Activated naive CD4-positive, alpha-beta T cell treated with anti-CD3 and anti-CD28 coated beads, Interleukin-2, amount 50 U/mL, for 72 hours (primary cell): ENCODE measurements at places on chromosomes 7 and 10. TPM values are rescaled to one million over a fixed set of nuclear protein-coding genes. Genes with fewer than 3 reads are reported as not detected.

- peak; percentile 11 for DNase-seq
Observed at GRCh38 chr7:141737118-141737835, 881 bp upstream of the SSBP1 start.

DNA sequence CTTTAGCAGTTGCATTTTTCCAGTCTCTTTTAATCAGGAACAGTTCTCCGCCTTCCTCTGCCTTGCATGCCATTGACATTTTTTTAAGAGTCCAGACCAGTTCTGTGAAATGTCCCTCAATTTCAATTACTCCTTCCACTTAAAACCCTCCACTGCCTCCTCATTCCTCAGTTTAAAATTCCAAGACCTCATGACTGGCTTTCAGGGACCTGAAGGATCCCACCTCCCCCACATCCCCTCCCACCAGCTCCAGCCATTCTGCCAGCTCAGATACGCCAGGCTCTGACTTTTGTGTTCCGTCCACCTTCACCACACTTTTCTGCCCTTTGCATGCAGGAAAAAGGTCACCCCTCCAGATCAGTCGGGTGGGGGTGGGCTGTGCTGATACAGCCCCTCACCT is 8.7 kb downstream of the TNRC18 start:
- no peak for DNase-seq

GRCh38 chr10:26357203-26357602 is 80.9 kb upstream of the APBB1IP start:
- DNase-seq: no peak

Gene HOXA9
- not detected for total RNA-seq

Gene ZNF22
- 20.9 TPM for total RNA-seq

Gene GPRIN2
- total RNA-seq: not detected

DNA sequence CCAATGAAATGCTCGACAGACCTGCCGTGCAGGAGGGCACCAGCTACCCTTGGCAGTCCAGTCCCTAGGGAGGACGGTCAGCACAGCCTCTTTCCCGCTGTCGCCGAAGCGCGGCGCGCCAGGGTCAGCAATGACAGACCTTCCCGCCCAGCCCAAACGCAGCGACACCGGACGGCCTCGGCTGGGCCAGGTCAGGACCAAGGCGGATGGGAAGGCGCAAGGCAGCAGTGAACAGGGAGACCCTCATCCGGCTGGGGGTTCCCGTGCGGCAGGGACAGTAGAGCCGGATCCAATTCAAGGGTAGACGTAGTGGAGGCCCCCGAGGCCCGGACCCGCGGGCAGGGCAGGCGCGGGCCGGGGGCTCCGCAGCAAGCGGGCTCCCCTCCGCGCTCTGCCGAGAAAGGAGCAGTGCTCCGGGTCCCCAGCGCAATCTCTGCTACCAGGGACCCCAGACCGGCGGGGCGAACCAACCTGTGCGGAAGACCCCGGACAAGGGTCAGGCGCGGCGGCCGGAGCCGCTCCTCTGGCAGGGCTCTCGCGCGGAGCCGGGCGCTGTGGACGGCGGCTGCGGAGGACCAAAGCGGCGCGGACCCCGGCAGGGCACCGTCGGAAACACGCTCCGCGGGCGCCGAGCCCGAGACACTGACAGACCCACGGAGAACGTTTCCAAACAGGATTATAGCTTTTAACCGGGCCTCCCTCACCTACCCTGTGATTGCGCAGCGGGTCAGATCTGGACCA is at the start of gene SEC31B:
Gene SEC31B (minus strand): TSS at position 551 of the 741 bp plus-strand sequence. CDS start 2,909 bp downstream, outside the sequence.
- no peak for DNase-seq

DNA sequence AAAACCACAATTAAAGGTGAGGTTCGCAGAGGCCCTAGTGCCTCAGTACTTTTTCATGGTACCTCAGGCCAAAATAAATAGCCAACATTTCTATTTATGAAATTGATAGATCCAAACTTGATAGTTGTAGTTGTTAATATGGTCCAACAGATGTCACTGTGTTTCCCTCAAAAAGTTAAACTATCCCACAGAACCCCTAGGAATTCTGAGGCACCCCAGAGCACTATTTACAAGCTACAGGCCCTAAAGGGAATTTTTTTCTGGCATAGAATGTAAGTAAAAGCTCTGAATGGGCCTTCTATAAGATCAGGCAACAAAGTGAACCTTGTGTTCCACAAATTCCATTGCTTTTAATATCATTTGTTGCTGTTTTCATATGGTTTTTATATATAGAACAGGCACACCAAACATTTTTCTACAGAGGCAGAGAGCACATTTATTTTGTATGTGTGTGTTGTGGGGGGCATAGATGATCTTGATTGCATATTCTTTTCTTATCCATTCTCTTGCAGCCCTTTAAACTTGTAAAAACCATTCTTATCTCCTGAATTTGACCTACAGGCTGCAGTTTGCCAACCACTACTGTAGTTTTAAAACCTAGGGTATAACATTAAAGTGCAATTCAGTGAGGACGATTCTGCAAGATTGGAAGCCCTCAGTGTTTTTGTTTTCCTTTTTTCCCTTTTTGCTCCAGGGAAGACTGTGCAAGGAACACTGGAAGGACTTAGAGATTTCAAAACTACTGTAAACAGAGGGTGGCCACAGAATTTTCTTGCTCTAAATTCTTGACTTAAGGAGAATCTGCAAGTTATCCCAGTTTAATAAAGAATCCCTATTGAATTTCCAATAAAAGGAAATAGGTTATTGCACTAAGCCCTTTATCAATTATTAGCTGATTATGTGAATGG is 3.5 kb upstream of the ARL4A start:
- no peak for DNase-seq

Gene NPY
- not detected for total RNA-seq

Gene PRPS1L1
- total RNA-seq: not detected

DNA sequence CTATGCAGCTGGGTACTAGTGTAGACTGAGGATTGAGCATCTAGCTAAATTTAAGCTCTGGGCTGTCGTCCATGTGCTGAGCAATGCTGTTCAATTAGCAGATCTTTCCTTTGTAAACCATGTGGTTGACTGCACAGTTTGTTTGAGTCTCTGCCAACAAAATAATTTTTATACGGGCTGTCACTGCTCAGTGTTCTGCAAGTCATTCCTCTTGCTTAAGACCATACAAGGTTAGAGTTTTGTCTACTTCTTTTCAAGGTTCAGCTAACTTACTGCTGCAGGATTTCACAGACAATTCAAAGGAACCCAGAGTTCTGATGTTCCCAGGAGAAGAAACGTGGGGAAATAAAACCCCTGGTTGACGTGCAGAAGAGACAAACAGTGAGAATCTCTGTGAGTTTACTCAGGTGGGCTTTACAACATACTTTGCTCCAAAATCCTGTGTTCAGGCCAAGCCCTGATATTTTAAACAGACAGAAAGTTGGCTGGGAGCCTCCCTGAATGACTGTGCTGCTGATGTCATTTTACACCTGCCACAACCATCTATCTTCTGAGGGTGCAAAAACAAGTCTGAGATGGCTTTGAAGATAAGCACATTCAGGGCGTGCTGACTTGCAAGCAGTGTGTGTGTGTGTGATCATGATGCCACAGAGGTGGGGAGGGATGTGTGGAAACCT is 177.1 kb upstream of the SVIL start:
- DNase-seq: no peak

Gene CREB5
- not detected for total RNA-seq

DNA sequence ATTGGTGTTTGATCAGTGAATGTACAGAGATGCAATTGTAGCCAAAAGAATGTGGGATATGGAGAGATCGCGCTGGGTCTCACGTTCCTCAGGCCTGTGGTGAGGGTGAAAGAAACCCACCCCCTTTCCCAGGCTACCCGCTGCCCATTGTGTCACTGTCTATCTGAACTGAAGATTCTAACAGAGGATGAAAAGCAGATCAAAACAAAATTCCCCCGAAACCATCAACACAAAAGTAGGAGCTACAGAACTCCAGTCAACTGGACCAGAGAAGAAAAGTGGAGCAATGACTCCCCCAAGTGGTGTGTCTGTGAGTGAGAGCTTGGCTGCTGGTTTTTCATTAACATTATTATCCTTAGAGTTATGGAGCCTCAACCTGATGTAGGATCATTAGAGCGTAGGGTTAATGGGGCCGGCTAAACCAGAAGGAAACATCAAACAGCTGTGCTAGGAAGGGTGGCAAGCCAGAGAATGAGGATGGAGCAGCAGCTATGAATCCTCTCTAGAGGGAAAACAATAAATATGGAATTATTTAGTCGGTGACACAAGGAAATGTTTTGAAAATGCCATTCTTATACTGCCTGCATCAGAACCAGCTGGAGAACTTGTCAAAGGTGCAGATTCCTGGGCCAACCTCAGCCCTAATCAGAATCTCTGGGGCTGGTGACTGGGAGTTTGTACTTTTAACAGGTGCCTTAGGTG is 38.3 kb downstream of the AKR1B1 start:
- DNase-seq: no peak

Gene PDE1C
- total RNA-seq: not detected

Gene CAV1
- total RNA-seq: not detected

Gene IFIT1B
- total RNA-seq: not detected

Gene CCL24
- total RNA-seq: not detected

DNA sequence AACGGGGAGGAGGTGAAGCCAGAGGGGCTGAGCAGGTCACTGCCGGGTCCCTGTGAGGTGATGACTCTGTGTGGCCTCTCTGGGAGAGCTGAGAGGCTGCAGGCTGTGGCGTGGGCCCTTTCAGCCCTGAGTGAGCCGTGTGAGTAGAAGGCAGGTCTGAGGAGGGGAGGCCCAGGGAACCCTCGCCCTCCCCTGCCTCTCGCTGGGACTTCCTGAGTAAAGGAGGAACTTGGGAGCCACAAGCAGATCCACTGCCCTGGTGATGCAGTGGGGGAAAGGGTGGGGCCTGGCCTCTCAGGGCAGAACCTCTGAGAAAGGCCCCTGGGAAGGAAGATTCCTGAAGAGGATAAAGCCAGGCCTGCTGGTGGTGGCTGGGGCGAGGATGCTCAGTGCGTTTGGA is 22.8 kb downstream of the EEPD1 start:
- no peak for DNase-seq
